ENCODE measurements at places on chromosomes 6 and 20.

DNA sequence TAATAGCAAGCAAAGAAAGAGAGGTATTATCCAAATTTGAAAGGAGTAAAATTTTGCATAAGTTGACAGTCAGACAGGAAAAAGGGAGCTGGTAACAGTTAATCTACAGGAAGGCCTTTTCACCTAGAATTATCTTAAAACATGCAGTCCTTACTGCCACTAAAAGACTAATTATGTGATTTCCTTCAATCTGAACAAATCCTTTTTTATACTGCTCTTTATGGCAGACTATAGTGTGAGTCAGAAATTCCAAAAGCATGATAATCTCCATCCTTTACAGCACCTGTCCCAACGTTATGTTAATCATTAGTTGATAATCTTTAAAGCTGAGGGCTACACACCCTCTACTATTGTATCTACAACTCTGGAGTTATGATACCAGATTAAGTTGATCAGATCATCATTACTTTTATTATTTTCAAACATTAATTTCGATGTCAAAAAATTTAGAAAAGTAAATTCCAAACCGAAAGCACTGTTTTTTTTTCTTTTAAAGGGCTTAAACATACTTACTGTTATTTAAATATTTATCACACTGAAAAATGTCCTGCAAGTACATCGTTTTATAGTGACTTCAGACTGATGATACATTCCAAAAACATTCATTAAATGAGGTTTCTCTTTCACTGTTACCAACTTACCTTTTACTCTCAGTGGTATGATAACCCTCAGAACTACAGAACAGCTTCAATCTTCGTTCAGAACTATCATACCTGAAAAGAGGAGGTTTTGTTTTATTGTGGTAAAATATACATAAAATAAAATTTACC lies 33.2 kb upstream of the AKAP7 start:
- DNase-seq: no peak

GRCh38 chr6:158042245-158042798 lies 60.7 kb downstream of the SYNJ2 start:
- DNase-seq: no peak

DNA sequence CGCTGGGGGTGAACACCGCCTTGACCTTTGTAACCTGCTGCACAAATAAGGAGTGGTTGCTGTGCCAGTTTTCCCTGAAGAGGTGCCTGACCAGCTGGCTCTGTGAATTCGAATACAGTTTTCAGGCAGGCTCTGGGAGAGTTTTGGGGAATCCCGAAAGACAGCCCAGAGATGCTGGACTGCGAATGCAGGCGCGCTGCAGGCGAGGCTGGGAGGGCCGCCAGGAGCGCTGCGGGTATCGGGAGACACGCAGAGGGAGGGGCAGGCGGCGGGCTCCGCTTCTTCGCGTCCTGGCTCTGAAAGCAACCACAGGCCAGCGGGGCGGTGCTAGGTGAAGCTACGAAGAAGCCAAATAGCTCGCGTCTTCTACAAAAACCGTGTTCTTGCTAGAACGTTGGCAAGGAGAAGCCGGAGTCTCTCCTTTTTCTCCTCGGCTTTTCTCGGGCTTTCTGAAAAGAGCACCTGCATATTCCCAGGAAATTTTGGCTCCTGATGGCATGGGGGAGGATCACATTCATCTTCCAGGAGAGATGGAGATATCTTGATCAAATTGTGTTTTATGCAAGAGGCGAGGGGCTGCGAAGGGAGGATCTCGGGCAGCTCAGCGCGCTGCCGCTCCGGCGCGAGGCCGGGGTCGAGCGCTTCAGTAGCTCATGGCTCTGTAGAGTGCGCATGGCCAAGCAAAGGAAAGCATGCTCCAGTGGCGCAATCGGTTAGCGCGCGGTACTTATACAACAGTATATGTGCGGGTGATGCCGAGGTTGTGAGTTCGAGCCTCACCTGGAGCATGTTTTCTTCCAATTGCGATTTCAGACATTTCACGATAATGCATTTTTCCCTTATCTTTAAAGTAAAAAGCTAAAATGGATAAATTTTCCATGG lies 158.1 kb upstream of the ZNF184 start:
- no peak for DNase-seq

GRCh38 chr6:139940741-139941729 lies 566.6 kb upstream of the CITED2 start:
- DNase-seq: no peak

DNA sequence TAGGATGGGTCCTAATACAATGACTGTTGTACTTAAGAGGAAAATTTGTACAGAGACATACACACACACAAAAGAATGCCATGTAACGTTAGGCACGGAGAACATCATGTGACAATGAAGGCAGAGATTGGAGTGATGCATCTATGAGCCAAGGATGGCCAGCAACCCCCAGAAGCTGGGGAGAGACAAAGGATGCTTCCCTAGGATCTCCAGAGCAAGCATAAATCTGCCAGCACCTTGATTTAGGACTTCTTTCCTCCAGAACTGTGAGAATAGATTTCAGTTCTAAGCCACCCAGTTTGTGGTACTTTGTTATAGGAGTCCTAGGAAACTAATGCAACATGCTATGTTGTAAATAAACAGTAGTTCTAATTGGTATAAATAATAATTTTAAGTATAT lies 25.0 kb downstream of the EYA4 start:
- DNase-seq: no peak

GRCh38 chr6:7215131-7215530 lies 97.9 kb downstream of the SSR1 start:
- no peak for DNase-seq

GRCh38 chr20:35539756-35540212 lies 2.1 kb upstream of the ERGIC3 start:
- DNase-seq: no peak

DNA sequence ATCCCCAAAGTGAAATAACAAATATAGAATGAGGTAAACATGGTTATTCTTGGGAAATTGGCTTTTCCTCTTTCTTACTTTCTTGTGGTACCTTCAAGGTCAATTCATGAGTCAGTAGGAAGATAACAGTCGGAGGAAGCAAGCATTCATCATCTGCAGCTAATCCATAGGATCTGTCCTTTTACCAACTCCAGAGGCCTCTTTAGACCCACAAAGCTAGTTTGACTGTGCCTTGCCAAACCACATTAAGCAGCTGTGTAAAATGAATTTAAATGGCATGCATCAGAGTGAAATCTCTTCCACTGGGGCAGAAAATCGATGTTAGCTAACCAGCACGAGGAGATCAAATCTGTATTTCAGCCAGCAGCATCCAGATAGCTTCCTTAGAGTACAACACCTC lies 171.3 kb downstream of the TMEM242 start:
- DNase-seq: no peak

- DNase-seq: no peak
Measured at GRCh38 chr6:42372699-42373098, 79.0 kb downstream of the TRERF1 start.

DNA sequence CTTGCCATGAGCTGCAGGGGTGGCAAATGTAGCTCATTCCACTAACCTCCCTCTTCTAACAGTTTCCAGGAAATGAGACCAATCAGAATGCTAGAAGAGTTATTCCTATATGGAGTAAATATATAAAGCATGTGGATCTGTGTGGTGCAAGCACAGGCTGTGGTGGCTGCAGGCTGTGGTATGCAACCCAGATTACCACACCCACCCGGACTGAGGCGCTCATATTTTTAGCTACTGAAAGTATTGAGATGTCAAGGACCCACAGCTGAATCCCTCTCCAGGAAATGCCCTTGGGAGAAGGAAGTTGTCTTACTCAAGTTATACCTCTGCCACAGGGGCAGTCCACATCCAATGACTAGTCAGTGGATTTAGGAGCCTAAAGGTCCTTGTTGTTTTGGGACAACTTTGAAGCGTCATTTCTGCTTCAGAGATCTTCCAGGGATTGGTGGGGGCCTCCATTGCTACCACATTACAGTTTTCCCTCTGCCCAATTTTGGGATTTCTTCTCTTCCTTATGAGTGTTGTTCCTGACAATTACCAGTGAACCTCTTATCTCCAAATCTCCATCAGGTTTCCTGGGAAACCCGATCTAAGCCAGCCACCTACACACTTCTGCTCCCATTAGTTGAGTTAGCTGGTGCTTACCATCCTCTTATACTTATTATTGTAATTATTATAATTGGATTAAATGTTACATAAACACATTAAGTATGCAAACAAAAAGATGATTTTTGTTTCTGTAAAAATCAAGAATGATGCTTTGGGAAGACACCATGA lies 12.1 kb upstream of the REPS1 start:
- DNase-seq: no peak

GRCh38 chr20:49558826-49559225 lies 9.1 kb downstream of the PTGIS start:
- DNase-seq: no peak

DNA sequence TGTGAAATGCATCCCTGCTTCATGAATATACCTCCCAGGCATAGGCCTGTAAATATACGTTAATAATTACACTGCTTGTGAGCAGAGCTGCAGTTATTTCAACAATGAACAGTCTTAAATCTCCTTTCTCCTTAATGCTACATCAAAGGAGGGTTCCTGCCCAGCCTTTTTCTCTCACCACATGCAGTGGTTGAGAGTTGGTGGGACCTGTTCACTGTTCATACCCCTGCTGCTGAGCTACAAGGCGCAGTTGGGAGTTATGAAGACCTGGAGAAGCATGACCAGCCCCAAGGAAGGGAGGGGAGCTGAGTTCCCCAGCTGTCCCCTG lies 111.9 kb upstream of the FOXQ1 start:
- no peak for DNase-seq

- no peak for DNase-seq
Measured at GRCh38 chr20:43235998-43236397, 46.3 kb upstream of the PTPRT start.

GRCh38 chr6:36855750-36856149 lies 16.5 kb upstream of the CPNE5 start:
- DNase-seq: no peak

- no peak for DNase-seq
Measured at GRCh38 chr6:89921691-89922090, 27.4 kb downstream of the GJA10 start.

DNA sequence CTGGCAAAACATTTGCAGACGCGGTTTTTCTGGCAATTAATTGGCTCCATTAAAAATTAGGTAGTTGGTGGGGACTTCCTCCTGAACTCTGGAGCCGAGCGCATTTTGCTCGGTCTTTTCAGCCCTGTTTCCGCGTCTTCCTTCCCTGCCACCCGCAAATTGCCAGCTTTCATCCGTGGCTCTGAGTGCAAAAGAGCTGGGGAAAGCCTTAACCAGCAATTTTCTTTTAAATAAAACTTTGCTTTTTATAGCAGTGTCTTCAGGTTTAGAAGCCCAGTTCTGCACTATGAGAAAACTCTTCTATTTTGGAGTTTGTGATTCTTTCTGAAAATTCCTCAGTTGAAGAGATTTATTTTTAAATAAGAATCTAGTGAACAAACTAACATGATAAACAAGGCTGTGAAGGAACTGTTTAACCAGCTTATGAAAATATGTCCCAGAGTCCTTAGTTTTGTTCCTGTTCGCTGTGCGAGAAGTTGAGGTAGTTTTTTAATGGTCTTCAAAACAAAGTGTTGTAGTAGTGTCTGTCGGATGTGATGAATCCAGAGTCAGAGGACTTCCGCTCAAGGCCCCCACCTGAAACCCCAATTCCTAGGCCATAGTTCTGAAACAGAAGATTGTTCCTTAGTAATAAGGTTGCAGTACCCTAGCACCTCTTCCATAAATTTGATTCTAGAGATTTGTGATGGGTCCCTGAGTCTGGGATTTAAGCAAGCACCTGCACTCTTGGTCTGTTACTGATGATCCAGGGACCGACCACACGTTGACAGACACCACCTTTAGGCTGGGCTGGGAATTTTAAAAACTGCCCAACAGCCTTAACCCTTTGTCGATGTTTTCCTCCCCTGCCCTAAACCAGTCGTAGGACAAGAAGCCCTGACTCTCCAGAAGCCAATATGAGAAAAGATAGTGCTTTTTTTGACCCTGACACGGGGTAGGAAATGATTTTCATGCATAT lies 950 bp downstream of the KCTD20 start:
- DNase-seq: no peak

DNA sequence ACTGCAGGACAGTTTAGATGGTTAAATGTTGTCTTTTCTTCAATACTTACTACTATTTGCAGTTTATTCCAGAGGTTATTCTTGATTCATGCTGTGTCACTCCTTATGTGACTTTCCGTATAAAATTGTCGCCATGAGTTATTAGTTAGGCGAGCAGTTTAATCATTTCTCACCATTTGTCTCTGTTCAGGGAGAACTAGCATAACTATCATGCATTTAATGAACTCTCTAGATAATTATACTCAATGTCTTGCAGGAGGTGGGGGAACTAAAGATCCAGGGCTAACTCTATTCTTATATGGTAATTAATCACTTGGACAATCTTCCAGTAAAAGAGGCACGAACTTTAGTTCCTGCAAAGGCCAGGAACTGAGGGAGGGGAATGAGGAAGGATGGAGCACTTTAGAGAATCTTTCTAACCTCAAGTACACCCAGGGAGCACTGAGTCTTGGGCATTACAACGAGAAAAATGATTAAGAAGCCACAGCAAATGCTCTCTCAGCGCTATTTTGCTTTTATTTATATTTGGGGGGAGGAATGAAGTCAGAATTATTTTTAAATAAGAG lies 58.3 kb downstream of the IYD start:
- DNase-seq: no peak

DNA sequence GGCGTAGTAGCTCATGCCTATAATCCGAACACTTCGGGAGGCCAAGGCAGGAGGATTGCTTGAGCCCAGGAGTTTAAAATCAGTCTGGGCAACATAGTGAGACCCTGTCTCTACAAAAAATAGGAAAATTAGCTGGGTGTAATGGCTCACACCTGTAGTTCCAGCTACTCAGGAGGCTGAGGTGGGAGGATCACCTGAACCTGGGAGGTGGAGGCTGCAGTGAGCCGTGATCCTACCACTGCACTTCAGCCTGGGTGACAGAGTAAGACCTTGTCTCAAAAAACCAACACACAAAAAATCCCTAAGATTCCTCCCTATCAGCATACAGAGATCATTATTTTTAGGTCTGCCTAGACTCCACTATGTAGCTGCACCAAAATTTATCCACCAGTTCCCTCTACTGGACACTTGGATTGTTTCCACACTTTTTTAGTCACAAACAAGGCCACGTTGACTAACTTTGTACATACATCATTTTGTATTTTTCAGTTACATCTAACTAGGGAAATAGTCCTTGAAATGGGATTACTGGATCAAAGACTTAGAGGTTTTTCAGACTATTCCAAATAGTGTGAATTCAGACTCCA lies 3.6 kb upstream of the PHF1 start:
- DNase-seq: no peak

GRCh38 chr6:5673019-5673790 lies 333.5 kb downstream of the NRN1 start:
- no peak for DNase-seq

DNA sequence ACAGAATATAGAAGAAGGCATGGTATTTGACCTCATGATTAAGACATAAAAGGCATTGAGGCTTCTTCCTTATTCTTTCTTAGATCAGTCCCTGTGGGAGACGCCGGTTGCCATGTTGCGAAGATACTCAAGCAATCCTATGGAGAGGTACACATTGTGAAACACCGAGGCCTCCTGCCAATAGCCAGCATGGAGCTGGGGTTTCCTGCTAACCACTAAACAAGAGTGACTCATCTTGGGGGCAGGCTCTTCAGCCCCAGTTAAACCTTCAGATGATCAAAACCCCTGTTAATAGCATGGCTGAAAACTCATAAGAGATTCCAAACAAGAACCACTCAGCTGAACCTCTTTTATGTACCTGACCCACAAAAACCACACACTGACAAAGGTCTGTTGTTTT lies 478.8 kb downstream of the CD83 start:
- peak; percentile 7 for DNase-seq

- DNase-seq: no peak
Measured at GRCh38 chr20:34999021-34999451, 43.4 kb downstream of the MYH7B start.

- DNase-seq: no peak
Measured at GRCh38 chr6:150981095-150981494, 115.6 kb downstream of the MTHFD1L start.

Measured in NK-92 treated with Interleukin-12 subunit alpha and Interleukin-12 subunit beta, amount 100 ng/mL, for 24 hours (cell line).